Fibroblast of the aortic adventitia (primary cell): ENCODE measurements at places on chromosomes 13 and 19. TPM values are rescaled to one million over a fixed set of nuclear protein-coding genes. Genes with fewer than 3 reads are reported as not detected.

GRCh38 chr13:79530270-79530669 is 49.3 kb downstream of the NDFIP2 start:
- DNase-seq, result no peak

DNA sequence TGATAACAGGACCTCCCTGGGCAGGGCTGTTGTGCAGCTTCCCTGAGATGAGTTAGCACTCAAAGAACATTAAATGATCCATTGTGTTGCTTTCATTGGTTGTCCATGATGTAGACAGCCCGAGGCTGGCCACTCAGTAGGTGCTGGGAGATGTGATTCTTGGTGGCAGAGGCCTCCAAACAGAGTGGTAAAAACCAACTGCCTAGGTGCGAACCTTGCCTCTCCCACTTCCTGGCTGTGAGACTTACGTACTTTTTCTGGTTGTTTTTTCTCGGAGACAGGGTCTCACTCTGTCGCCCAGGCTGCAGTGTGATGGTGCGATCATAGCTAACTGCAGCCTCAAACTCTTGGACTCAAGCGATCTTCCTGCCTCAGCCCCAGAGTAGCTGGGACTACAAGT is 6.2 kb downstream of the SARS2 start:
- no peak for DNase-seq

- no peak for DNase-seq
Measured at GRCh38 chr19:35211545-35212230, 16.9 kb downstream of the FAM187B start.

Gene ANGPTL8
- not detected in 2 replicates for total RNA-seq

Gene C19orf85
- not detected in 2 replicates for total RNA-seq

DNA sequence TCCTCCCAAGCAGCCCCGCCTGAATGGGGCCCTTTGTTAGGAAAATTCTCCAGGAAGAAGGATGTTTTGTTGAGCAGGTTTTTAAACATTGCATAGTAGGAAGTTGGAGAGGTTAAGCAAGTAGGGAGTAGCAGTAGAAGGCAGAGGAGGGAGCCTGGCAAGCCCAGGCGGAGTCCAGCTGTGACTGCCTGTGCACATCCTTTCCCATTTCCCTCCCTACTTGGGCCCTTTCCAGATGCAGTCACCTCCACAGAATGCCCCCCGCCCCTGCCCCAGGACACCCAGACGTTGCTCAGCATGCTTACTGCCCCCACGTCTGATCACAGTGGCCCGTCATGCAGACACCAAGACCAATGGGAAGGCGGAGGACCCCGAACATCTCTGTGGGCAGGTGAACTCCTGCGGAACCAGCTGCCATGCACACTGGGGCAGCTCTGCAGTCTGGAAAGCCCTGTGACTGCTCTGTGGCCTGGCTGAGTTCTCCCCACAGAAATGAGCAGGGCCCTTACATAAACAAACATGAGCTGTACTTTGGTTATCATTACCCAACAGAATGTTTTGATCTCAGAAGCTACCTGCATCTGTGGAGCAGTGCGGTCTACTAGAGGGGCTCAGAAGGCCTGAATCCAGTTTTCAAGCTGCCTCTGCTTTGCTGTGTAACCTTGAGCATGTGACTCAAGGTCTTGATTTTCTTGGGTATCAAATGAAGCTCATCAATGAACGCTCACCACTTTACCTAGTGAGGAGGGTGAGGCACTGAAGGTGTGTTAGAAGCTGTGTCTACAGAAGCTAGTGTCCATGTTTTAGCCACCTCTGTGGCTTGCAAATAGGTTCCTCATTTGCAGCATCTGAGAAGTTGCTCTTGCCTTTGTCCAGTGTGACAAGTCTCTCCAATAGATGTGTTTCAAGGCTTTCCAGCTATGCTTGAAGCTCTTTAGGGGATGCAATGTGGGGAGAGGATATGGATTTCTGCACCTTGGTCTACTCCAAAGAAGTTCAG is 84.2 kb downstream of the TNFRSF19 start:
- no peak for DNase-seq

DNA sequence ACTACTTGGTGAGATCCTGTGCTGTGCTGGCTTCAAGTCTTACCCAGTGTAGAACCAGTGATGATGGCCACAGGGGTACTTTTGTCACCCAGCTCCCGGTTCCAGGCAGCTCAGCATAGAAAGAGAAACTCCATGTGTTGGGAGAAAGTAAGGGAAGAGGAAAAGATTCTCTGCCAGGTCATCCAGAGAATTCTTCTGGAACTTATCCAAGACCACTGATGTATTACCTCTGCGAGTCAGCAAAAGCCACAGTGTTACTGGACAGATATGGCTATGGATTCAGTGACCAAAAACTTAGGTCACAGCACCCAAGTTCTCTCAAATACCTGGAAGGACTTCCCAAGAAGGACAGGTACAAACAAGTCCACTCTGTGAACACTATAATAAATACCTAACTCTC is 399.5 kb upstream of the MIR17HG start:
- DNase-seq, result no peak

- no peak for DNase-seq
Measured at GRCh38 chr13:76632401-76633044, 253.7 kb downstream of the KCTD12 start.

Gene CEACAM18
- not detected in 2 replicates for total RNA-seq

Gene RDH8
- total RNA-seq, result not detected in 2 replicates

Gene TPTE2
- not detected in 2 replicates for total RNA-seq

Gene ZNF730
- total RNA-seq, result 0.16 and 2.3 TPM in 2 replicates

GRCh38 chr13:112078216-112078615 is 11.3 kb downstream of the SOX1 start:
- DNase-seq, result no peak

GRCh38 chr19:56987184-56987583 is 132.6 kb upstream of the USP29 start:
- DNase-seq, result no peak

Gene ZGLP1
- 0.16 and 0.63 TPM in 2 replicates for total RNA-seq

DNA sequence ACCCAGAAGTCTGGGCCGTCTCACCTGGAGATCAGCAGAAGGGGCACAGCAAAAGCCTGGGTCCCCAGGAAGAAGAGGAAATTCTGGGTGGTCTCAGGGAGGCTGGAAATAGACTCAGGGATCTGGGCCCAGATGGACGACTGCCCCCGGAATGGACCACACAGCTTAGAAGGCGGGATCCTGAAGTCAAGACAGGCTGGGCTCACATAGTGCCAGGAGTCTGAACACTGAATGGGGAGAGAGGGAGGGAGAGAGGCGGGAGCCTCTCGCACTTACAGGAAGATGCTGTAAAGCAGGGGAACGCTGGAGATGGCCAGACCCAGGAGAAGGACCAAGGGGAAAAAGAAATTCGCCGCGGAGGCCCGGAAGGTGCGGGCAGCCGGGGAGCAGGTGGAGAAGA is 1.3 kb upstream of the LENG1 start:
- no peak for DNase-seq

DNA sequence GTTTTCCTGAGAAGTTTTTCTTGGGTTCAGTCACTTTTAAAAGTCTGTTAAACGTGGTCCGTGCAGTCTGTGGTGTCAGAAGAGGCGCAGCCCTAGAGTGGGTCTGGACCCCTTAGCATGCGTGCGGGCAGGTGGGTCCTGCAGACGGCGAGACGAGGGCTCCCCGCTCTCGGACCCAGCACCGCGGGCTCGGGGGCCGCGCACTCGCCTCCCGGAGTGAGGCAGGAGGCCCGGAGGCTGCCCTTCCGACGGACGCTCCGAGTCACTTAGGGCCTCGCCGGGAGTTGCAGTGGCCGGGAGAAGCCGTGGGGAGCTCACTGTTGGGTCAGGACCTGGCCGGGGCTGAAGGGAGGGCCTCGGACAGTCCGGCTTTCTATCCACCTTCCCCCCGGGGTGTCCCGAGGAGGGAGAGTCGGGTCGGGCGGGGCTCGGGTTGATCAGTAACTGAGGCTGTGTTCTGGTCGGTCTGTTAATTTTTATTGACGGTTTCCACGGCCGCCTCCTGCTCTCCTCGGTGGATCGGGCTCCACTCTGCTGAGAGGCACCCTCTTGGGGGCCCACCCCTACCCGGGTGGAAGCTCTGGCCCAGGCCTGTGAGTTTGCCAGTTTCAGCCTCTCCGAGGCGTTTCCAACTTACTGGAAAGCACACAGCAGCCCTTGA is 1.3 kb downstream of the PTBP1 start:
- peak; percentile 41 for DNase-seq

GRCh38 chr13:99055281-99055680 is 77.4 kb upstream of the DOCK9 start:
- no peak for DNase-seq

DNA sequence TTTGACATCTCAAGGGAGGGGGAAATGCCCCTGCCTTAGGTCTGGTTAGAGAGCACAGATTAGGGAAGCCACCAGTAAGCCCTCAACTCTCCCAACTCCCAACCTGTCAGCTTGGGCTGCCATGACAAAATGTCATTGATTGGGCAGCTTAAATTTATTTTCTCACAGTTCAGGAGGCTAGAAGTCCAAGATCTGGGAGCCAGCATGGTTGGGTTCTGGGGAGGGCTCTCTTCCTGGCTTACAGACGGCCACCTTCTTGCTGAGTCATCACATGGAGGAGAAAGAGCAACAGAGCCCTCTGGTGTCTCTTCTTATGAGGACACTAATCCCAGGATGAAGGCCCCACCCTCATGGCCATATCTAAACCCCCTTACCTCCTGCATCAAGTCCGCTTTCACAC is 24.2 kb downstream of the C19orf12 start:
- peak; percentile 54 for DNase-seq

DNA sequence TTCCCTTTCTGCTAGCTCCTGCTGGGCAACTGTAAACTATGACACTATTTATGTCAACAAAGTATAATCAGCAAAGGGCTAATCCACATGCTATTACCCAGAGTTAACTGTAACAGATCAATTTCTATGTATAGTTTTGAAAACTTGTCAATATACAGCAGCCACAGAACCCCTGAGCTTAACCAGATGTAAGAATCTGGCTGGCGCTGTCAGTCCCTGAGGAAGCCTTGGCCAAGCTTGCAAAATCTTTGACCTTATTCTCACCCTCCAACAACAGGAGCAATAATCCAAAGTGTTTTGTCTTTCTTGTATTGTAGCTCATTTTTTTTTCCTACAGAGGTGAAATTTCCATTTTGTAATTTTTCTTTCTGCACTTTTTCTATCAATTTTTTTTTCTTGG is 1230.1 kb upstream of the SLC10A2 start:
- DNase-seq, result no peak

GRCh38 chr19:32337084-32337808 is 8.2 kb upstream of the ZNF507 start:
- no peak for DNase-seq

- no peak for DNase-seq
Measured at GRCh38 chr19:16061943-16062342, 14.4 kb upstream of the TPM4 start.

GRCh38 chr13:63731896-63732295 is 2316.2 kb upstream of the PCDH20 start:
- no peak for DNase-seq

- peak; percentile 65 for DNase-seq
Measured at GRCh38 chr19:39410017-39410830, 2.2 kb upstream of the PLEKHG2 start.

GRCh38 chr19:1394252-1395193 is 6.8 kb downstream of the GAMT start:
- no peak for DNase-seq
